Sciatic nerve (tissue), 2 donors: ENCODE measurements at places on chromosomes 7 and 10. TPM values are rescaled to one million over a fixed set of nuclear protein-coding genes. Genes with fewer than 3 reads are reported as not detected.

Gene RRP12
- 19.6 TPM for total RNA-seq

Gene MYH16
- total RNA-seq, result not detected

Gene CCDC172
- total RNA-seq, result not detected

Gene SEMA3C
- 143 TPM for total RNA-seq

Gene SPDYE8
- total RNA-seq, result not detected

Gene MYO1G
- 8.8 TPM for total RNA-seq

DNA sequence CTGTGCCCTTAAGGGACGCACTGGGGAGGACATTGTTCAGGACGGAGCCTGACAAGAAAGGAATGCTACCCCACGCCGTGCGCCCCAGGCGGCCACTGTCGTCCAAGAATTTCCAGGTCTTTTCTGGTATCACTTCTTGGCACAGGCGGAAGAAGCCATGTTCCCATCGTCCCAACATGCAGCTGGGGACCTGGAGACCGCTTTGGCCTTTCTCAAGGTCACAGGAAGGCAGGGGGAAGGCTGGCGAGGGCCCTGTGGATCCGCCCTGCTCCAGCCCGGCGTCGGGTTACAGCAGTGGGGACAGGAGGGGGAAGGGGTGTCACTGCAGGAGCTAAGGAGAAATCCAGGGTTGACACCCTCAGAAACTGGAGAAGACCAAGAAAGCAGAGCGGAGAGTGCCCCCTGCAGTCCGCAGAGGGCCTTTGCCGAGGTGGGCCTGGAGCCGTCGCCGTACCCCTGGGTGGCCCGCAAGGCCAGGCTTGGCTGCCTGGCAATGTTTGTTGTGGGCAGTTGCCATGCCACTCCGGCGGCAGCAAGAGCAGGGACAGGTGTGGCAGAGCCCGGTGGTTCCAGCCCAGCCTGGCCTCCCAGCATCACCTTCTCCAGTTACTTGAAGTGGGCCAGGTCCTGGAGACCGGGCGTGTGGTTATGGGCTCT, 104.1 kb downstream of the LHPP start:
- no peak for DNase-seq

GRCh38 chr10:1114719-1115606, 58.8 kb downstream of the WDR37 start:
- DNase-seq, result no peak

DNA sequence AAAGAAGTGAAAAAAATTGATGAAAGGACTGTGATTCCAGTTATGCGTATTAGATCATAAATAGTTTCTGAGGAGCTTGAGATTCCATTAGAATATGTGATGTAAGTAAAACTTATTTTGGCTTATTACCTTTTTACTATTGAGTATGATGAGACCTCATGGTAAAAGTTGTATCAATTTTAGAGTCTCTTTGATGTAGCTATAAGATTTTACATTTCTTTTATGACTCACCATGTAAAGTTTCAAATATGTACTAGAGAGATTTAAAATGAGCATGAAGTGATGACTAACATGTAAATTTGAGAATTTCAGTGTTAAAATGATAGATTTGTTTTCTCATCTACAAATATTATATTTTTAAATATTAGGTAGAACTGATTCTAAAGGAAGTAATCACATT, 276.5 kb downstream of the OTUD1 start:
- DNase-seq, result no peak

- no peak for DNase-seq
These were observed 66.9 kb downstream of the TFPI2 start for GRCh38 chr7:93823621-93824020.

DNA sequence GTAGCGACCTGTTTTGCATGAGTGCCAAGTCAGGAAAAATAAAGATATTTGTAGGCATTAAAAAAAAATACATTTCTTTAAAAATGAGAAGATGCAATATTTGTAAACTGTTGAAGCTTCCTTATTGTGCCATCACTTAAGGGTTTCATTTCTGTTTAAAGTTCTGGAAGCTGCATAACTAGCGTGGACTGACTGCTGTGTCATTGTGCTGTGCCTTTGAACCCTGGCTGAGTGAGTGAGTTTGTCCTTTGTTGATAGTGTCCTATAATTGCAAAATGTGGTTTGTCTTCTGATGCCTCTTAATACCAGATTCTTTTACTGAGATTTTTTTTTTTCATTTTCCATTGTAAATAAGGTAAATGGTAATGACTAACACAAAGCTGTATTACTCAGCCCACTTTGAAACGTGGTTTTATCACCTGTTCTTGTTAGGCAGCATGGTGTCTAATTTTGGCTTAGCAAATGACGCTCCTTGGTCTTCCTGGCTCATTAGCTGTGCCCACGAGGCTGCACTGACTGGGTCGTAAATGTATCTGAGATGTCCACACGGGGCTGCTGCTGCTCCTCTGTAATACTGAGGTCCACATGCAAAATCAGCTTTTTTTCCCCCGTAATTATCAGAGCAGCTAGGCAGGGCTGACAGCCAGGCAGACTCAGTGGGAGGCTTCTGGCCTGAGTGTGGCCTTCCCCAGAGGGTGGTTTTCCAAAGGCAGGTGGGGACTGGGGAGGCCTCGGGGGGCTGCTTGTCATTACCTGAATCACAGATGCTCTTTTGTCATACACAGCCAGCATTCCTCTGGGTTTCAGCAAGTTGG, 14.8 kb downstream of the ZSCAN25 start:
- no peak for DNase-seq

DNA sequence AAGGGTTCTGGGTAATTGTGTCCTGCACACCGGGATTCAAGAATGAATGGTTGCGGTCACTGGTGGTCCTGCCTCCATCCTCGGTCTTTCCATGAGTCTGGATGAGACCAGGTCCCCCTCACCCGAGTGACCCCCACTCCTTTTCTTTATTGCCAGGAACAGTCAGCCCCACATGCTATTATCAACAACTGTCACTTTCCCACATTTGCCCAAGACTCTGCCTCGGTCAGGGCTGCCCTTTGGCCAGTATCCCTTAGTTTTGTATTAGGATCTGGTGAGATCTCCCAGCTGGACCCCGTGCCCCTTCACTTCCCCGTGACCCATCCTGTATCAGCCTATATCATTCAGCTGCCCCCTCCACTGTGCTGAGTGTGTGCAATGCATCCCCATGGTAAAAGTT, 288.3 kb downstream of the ADARB2 start:
- no peak for DNase-seq

GRCh38 chr7:68146983-68147382, 1150.3 kb downstream of the TYW1 start:
- DNase-seq, result no peak

DNA sequence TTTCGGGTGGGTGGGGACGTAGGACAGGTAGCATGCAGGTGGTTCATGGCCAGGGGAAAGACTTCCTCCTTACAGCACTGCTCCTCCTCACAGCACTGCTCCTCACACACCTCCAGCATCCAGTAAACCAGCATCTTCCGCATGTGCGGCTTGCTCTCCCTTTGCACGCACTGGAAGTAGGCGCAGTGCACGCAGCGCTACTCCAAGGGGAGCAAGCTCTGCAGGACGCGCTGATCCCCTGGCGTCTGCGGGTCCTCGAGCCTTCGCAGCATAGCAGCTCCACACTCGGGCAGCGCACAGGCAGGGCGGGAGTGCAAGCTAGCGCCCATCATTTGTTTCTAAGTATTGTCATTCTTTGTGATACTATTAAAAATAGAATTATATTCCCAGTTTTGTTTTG, 30.5 kb upstream of the MAP3K8 start:
- no peak for DNase-seq

GRCh38 chr10:125152450-125153368, 7.7 kb downstream of the CTBP2 start:
- no peak for DNase-seq

DNA sequence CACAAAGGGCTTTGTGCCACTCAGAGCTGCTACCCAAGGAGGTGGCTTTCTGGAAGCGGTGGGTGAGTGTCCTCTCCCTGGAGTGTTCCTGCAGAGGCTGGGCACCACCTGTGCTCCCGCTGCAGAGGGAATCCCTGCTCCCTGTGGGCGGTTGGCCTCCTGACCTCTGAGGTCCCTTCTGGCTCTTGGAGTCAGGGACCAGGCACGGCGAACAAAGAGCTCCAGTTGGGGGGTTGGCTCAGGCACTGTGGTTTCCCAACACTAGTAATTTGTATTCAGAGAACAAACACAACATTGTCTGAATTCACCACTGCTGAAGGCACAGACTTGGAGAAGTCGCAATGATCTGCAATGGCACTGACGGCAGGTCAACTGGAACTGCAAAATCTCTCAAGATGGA, 328.9 kb downstream of the PRPF18 start:
- peak; percentile 84 for DNase-seq

DNA sequence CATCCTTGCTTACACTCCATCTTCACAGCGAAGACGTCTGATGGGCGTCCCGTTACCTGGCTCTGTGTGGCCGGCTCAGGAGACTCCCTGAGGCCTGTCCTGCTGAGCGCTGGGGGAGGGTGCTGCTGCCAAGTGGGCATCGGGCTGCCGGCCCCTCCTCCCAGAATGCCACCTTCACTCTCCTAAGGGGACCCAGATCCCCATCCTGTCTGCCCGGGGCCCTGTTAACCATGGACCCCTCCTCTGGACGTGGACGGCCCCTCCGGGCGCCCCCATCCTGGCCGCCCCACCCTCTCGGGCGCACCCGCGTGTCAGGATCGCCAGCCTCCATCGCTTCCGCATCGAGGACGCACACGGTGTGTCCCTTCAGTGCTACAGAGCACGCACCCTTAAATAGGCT, 7.3 kb upstream of the FOXL3 start:
- DNase-seq, result no peak

DNA sequence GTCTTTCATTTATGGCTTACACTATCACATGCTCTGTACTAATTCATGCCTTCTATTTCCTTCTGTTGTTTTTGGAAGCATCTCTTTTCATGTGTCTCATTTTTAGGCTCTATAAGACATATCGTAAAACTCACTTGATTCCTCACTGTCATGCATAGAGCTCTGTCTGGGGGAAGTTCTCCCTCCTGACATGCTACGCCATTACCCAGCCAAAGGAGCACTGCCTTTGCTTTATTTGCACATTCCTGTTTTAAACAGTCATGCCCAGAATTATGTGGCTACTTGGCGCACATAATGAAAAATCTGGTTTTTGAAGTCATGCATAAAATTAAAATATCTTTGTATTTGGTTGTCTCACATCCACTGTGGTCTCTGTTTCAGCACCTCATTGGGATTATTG, 17.6 kb upstream of the AKR1C3 start:
- DNase-seq, result no peak

GRCh38 chr10:54710918-54711317, 90.1 kb downstream of the PCDH15 start:
- no peak for DNase-seq
